HFF-Myc (cell line): ENCODE measurements at places on chromosomes 3 and 15.

GRCh38 chr15:60774829-60775463, 296.0 kb upstream of the ICE2 start:
- no peak for DNase-seq

- no peak for DNase-seq
Measured at GRCh38 chr3:171900446-171900845, 57.3 kb downstream of the TMEM212 start.

DNA sequence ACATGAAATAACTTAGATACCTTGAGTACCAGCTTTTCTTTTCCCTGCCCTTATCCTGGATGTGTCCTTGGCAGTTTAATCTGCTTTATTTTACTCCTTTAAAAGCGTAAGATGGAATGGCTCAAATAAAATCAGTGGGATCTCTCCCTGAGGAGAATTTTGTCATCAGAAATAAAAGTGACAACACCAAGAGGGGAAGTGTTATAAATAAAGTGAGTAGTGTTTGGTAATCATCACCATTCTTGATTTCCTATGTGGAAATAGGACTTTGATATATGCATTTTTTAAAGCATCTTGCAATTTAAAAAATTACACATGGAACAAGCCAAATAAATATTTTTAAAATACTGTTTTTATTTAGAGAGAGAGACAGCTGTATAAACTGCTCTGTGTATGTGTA, 76.5 kb downstream of the MBNL1 start:
- DNase-seq = no peak

DNA sequence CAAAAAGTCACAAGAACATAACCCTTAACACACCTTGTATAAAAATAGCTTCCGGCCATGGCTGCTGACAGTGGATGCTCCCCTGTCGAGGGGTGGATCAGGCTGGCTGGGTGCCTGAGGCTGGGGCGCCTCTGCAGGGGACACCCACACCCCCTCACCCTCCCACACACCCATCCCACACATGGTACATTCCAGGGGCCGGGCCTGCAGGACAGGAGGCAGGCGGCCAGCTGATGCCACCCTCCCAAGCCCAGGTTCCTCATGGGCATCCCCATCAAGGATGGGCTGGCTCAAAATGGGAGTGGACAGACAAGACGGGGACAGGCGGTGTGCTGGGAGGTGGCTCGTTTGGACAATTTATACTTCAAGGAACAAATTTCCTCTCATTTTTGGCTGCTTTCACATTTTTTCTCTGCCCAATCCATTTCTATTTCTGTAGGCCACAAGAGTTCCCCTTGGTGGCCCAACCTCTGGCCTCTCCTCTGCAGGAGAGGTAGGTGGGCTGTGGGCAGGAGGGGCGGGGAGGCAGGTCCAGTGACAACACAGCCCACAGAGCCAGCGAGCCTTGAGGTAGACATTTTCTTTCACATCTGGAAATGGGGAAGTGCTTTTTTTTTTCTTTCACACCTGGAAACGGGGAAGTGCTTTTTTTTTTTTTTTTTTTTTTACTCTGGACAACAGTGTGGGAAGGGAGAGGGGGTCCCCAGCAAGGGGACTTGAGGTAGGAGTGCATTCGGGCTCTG, 23.3 kb downstream of the RNU5B-1 start:
- no peak for DNase-seq
